ENCODE measurements at places on chromosomes 3 and 15.
A peak's percentile ranks its signal among the peaks of the same experiment; 100 is the strongest.

- DNase-seq: no peak
Measured at GRCh38 chr3:53030619-53031449, 15.0 kb downstream of the SFMBT1 start.

DNA sequence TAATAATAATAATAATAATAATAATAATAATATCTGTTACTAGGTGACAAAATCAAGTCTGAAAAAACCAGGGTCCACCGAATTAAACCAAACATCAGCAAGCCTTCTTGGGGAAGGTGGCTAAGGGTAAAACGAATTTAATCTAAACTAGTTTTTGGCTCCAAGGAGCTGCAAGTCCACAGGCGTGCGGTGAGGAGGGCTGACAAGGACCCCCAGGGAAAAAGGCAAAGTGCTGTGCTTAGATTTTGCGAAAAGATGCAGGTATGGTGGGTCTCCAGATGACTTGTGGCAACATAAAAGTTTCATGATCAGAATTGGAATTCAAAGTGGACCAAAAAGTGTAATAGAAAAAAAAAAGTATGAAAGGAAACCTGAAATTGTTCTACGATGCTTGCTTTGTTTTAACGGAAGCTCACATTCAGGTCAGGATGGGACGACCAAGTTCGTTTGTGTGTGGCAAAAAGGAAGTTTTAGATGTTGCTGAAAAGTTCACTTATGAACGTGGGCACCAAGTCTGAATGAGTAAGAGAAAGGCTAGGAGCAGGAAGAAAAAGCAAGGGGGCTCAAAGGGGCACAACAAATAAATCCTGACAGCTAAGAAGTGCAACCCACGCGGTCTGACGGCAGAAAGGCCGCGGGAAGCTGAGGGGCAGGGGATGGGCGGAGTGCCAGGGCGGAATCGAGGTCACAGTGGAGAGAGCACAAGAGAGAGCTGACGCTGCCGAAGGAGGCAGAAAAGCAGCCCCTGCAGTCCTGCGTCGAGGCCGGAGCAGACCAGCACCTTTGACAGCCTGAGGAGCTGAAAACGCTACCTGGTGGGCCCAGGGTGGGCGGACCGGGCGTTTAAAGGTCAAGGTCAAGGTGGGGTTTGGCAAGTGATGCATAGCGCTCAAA lies 1.1 kb downstream of the WDR82 start:
- peak; percentile 62 for DNase-seq

DNA sequence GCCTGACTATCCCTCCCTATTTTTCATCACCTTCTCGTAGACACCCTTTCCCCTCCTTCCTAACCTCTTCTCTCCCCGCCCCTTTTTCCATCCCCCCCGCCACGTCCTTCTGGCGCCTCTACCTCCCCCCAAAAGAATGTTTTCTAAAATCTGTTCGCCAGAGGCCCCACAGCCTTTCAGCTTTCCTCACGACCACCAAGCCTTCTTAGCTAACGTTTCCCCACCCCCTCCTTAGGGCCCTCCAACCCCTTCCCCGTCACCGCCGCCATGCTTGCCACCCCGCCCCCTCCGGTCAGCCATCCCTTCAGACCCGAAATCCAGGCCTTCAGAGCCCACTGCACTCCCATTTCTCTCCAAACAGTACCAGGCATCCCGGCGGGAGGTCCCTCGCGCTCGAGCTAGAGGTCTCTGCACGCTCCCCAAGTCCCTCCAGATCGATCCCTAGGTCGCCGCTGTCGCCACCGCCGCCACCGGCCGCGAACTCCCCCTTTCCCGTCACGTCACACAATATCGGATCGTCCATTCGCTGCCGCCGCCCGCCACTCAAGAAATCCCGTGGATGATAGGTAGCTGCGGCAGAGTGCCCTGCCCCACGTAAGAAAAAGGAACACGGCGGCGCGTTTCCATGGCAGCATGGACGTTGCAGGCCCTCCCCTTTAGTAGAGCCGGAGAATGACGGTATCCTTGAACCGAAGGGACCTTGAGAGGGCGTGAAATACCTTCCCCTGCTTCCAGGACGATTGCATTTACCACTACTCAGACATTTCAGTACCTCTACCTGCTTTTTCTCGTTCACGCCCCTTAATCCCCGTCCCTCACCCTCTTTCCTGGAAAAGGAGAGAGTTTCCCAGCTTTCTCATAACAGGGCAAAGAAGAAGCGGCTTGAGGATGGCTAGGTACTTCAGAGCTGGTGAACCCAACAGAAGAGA lies at the start of gene TP53BP1:
Gene TP53BP1, minus strand, starts transcription at position 484 of the 929 bp plus-strand sequence. Its CDS starts 113 bp downstream, at position 371.
- peak; percentile 97 for DNase-seq

DNA sequence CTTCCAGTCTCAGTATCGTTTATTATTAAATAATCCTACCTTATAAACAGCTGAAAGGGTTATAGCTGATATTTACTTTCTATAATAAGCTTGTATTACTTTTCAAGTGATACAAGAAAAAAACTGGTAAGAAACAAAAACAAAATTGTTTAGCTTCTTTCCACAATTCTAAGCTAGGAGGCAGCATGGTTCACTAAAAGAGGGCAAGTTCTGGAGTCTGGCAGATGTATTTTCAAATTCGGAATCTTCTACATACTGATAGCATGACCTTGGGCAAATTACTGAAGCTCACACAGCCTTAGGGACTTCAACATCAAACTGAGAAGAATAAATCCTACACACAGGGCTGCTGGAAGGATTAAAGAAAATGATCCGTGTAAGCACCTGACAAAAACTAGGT lies 15.4 kb downstream of the C15orf62 start:
- DNase-seq: no peak

GRCh38 chr15:92921215-92922131 lies 21.3 kb downstream of the CHD2 start:
- no peak for DNase-seq

- no peak for DNase-seq
Measured at GRCh38 chr3:136332776-136333175, 82.6 kb downstream of the PCCB start.

- no peak for DNase-seq
Measured at GRCh38 chr3:22319446-22319845, 568.4 kb upstream of the ZNF385D start.

- peak; percentile 33 for DNase-seq
Measured at GRCh38 chr3:41893977-41894376, 67.9 kb downstream of the ULK4 start.

- no peak for DNase-seq
Measured at GRCh38 chr3:53216723-53217122, 39.1 kb downstream of the TKT start.

DNA sequence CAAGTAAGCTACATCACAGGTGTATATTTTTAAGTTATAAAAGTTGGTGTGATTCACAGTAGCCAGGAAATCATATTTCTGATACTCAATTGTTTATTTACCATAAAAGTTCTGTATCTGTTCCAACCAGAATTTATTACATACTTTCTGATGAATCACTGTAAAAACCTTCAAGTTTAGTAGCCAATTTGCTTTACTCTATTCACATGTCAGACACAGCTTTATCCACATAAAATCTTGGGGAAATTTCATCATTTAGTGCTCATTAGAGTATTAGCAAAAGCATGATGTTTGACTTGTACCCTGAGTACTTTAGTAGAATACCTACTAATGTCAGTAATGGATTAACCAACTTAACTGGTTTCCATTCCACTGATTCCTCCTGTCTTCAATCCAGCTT lies 249.8 kb downstream of the POLQ start:
- DNase-seq: no peak

DNA sequence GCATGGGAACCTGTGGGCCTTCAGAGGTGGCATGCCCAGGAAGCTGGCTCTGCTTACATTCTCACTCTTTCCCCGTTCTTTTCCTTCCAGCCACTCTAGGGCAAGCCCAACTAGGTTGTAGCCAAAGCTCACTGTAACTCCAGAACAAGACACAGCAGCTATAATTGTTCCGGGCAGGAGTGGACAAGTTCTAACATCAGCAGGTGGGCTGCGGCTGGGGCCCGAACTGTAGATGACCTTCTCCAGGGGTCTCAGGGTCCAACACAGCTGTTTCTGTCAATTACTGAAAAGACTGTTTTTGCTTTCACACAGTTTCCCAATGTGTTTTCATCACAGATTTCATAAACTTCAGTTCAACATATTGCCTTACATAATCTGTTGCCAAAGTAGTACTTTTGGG lies 11.5 kb downstream of the RASGRP1 start:
- DNase-seq: no peak

DNA sequence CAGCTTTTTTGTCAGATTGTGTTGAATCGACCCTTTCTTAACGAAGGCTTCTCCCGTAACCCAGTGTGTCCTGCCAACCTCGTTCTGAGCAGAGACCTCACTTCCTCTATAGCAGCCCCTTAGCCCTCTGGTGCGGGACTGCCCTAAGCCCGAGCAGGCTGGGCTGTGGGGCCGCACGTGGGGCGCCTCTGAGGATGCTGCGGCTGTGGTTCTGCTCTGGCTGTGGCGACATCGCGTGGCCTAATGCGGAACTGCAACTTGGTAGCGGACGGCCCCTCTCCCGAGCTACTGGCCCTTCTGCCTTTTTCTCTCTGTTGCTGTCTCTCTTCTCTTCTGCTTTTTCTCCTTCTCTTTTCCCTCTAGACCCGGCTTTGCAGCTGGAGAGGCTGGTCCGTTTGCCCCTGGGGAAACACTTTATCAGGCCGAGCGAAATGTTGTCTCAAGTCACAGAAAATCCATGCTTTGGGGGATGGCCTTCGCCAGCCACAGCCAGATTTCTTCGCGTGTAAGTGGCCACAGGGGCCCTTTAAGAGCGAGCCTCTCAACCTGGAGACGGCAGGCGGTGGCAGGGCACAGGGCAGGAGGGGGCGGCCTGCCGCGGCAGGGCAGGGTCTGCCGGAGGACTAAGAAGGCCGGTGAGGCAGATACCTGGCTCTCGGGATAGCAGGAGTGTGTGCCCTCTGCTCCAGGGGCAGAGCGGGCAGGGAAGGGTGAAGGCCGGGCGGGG lies 19.4 kb upstream of the KIF23 start:
- DNase-seq: peak; percentile 87

- no peak for DNase-seq
Measured at GRCh38 chr3:24316887-24317383, 177.7 kb downstream of the THRB start.

DNA sequence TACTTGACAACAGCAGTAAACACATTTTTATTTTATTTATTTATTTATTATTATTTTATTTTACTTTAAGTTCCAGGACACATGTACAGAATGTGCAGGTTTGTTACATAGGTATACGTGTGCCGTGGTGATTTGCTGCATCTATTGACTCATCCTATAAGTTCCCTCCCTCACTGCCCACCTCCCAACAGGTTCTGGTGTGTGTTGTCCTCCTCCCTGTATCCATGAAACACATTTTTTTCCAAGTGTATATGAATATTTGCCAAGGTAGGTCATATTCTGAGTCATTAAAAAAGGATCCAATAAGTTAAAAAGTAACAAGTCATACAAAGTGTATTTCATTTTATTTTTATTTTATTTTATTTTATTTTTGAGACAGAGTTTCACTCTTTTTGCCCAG lies 567.3 kb upstream of the KCNMB2 start:
- DNase-seq: no peak

- no peak for DNase-seq
Measured at GRCh38 chr3:188671971-188672370, 499.8 kb upstream of the TPRG1 start.

DNA sequence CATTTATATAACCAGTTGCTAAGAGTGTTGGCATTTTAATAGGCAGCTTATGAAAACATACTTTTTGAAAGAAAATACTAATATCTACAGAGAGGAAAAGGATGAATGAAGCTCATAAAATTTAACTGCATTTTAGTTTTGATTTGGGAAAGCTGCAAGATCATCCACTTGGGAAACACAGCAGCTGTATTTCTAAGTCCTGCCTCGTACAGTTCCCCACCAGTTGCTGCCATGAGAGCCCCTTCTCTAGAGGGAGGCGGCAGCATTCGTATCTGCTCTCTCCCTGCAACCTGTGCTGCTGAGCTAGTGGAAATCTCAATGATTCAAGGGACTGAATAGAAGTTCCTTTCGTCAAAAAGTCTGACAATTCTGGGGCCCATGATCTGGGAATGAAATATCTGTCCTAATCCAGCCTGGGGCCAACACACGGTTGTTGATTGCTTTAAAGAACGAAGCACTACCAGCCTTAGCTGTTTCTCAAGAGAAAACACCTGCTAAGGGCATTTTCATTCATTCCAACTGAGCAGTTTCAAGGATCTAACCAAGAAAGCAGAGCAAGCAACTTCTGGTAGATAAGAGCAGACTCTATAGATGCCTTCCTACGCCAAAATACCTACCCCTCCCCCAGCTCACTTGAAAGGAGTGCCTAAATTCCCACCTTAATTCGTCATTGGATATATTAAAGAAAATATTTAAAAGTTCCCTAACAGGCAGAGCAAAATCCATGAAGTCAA lies 223.7 kb downstream of the MAGI1 start:
- no peak for DNase-seq

DNA sequence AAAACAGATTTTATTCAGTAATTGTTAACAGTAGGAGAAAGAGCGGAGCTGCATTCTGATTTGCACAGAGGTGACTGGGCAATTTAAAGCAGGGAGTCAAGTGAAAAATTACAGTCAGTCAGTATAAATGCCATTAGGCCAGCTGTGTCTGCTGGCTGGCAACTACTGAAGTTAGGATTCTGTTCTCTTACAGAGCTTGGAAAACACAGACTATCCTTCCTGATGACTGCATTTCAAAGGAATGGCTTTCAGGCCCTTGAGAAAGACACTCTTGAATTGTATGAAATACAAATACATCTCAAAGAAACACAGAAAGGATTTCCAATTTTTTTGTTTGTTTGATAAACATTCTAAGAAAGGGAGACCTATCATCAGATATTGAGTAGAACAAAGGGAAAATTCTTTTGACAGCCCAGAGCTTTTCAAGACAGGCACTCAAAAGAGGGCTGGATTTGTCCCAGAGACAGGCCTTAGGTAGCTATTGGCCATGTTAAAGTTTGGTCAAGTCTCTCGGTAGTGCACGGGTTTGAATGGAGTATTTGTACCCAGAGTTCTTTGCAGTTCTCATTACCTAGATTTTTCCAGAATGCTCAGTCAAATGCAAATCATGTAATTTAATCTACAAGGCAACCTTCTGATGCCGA lies 551.2 kb upstream of the CCDC54 start:
- no peak for DNase-seq

- DNase-seq: no peak
Measured at GRCh38 chr3:127590282-127590592, 296 bp downstream of the TPRA1 start.

- DNase-seq: peak; percentile 70
Measured at GRCh38 chr15:59528961-59529402, 82.6 kb upstream of the GCNT3 start.

DNA sequence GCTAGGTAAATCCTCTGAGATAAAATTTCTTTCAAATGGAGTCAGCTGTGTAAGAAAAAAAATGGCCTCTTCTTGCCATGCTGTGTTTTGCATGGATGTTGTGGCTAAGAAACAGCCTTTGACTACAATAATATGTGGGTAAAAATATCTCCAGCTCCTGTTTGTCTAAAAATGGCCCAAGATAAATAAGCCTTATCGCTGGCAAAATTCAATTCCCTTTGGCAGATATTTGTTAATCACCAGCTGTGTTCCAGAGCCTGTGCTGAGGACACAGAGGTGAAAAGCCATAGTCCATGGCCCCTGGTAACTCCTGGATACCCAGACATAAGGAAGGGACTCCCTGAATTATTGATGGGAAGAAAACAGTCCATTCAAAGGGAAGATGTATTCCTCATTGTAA lies 15.3 kb upstream of the RAMAC start:
- DNase-seq: no peak

DNA sequence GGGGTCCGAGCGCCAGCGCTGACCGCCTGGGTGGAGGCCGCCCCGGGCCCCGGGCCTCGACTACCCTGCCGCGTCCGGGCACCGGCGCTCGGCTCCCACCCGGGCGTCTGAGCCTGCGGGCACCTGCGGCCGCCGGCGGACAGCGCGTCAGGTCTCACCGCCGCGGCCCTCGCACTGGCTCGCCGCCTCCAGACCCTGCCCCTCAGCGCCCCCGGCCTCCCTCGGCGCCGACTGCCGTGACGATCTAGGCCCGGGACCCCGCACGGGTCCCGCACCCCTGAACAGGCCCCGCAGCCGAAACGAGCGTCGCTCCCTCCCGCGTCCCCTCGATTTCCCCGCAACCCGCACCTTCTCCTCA lies 297 bp downstream of the PRC1 start:
- DNase-seq: no peak
